ENCODE measurements at places on chromosomes 16 and 17. TPM values are rescaled to one million over a fixed set of nuclear protein-coding genes. Genes with fewer than 3 reads are reported as not detected.

DNA sequence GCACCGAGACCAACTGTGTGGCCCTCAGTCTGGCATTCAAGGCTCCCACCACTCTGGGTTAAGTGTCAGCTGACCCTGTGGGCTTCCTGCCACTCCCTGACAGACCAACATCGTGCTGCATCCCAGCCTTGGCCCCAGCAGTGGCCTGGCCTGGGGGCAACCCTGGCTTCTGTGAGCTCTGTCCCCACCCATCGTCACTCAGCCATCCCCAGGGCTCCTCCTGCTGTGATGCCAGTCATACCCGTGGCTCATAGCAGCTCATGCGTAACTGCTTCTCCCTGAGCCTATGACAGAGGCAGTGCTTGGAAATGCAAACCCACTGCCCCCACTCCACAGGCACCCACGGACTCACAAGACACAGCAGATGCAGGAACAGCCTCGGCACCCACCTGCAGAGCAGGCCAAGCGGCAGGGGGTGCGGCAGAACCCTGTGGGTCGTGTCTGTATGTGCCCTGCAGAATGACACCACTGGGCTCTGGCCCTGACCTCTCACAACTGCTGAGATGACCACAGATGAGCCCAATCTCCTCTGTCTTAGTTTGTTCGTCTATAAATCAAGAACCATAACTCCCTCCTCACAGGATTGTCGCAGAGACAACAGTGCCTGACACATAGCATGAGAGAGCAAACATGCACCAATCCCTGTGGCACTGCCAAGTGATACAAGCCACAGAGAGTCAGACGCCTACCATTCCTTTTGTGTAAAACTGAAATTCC is 26.6 kb downstream of the PIEZO1 start:
- no peak overlapping the region for H3K4me3 ChIP-seq
- DNase-seq: no peak
- peaks cover 5% of the 10 kb centered on the region for H3K36me3 ChIP-seq
- no peaks in the 10 kb centered on the region for H3K27me3 ChIP-seq
- peaks cover 24% of the 10 kb centered on the region for H3K4me1 ChIP-seq

GRCh38 chr16:11303405-11304138 is 22.4 kb upstream of the PRM1 start:
- no peak for DNase-seq
- no peaks in the 10 kb centered on the region for H3K36me3 ChIP-seq
- H3K27me3 ChIP-seq: no peaks in the 10 kb centered on the region
- H3K4me3 ChIP-seq: no peak overlapping the region

DNA sequence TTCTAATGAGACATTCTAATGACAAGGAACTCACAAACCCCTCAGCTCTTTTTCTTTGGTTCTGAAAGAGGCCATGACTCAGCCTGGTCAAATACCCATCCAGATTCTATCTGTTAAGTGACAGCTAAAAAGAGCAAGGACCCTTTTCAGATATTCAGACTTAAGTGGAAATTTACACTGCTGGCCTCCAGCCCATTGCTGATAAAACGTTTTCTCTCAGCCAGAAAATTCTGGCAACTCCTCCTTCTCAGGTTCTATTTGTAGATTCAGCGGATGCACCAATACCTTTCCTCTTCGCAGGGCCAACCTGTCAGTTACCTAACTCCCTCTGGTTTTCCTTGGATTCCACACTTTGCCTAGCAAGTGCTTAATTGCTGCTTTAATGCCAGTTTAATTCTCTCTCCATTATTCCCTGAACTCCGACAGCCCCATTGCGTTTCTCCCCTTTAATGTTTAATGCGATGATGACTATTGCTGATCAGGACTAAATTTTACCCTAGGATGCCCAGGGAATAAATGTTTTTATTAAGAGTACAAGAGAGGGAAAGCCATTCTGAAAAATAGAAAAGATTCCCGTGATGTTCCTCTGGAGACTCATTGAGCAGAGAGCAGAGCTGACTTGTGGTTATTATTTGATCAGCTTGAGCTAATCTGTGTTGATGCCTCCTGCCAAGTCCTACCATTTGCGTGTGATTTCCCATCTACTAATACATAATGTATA is 35.9 kb upstream of the TOM1L1 start:
- no peak for DNase-seq
- no peak overlapping the region for H3K27ac ChIP-seq
- H3K4me1 ChIP-seq: no peaks in the 10 kb centered on the region
- H3K4me3 ChIP-seq: no peak overlapping the region
- no peaks in the 10 kb centered on the region for H3K27me3 ChIP-seq

DNA sequence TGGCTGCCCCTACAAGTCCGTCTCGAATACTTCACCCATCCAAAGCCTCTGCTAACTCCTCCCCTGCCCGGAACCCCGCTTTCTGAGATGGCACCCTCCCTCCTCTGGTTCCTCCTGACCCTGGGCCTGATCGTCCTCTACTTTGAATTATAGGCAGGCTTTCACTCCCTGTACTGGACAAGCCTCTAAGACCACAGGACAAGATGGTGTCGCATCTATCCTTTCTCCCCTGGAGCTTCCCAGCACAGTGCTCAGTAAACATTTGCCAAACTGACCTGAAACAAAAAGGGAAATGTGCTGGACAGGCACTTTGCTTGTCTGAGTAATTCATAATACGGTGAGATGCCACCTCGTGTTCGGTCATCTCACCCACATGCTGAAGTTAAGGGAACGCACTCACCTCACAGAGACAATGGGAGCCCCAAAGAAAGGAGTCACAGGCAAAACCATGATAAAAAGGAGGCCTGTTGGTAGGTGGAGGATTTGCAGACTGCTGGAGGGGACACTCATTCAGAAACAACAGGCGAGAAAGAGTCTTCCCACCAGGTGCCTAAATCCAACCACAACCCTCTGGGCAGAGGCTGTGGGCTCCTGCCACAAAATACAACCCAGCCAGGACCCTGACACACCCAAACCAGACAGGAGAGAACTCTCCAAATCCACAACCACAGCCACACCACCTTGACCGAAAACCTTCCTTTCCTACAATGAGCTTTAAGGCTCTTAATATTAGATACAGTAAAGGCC is 28.2 kb downstream of the SNN start:
- no peak overlapping the region for H3K4me3 ChIP-seq
- peaks cover 21% of the 10 kb centered on the region for H3K36me3 ChIP-seq
- H3K4me1 ChIP-seq: peaks cover 36% of the 10 kb centered on the region
- DNase-seq: no peak
- no peaks in the 10 kb centered on the region for H3K27me3 ChIP-seq
- H3K27ac ChIP-seq: no peak overlapping the region

DNA sequence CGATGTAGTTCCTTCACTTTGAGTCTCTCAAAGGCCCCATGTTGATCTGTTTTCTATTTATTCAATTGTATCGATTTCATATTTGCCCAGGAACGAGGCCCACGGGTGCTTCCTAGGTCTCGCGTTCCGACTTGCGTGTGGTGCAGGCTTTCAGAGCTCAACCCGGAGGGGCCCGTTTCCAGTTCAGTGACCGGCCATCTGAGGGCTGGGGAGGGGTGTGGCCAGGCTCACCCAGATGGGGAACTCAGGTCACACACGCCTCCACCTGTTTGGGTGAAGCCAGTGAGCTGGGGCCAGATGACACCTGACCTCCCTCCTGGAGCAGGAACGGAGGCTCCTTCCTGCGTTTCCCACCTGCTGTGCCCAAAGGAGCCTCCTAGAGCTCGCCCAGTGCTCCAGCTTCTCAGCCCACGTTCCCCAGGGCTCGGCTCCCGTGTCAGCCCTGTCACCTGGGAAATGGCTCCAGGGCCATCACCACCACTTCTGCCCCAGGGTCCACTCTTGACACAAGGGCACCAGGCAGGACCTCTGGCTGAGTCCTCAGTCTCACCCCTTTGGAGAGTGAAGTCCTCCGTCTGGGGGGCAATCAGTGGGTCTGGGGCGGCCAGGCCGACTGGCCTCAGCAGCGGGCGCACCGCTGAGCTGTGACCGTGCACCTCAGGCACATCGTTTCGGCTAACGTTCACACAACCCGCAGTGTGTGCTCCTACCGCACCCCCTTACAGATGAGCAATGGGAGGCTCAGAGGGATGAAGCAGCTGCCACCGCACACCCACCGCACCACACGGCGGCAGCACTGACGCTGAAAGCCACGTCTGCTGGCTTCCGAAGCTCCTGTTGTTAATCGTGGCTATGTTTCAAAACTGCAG is 18.0 kb downstream of the FOXF1 start:
- no peak overlapping the region for H3K27ac ChIP-seq
- peaks cover 13% of the 10 kb centered on the region for H3K36me3 ChIP-seq
- no peaks in the 10 kb centered on the region for H3K27me3 ChIP-seq
- H3K4me3 ChIP-seq: no peak overlapping the region

- peak overlapping the region; percentile 66 for H3K4me3 ChIP-seq
- H3K27ac ChIP-seq: no peak overlapping the region
- DNase-seq: peak; percentile 52
- H3K27me3 ChIP-seq: peaks cover 88% of the 10 kb centered on the region
Measured at GRCh38 chr17:49996495-49997300, 1.7 kb upstream of the DLX3 start.

- DNase-seq: no peak
- H3K27me3 ChIP-seq: no peaks in the 10 kb centered on the region
- H3K36me3 ChIP-seq: peaks cover 4% of the 10 kb centered on the region
- H3K27ac ChIP-seq: no peak overlapping the region
Measured at GRCh38 chr17:45155029-45155428, 6.6 kb upstream of the HEXIM2 start.

GRCh38 chr17:50908860-50909764 is 43.0 kb upstream of the TOB1 start:
- DNase-seq: no peak
- no peak overlapping the region for H3K4me3 ChIP-seq
- no peaks in the 10 kb centered on the region for H3K36me3 ChIP-seq
- no peak overlapping the region for H3K27ac ChIP-seq
- H3K27me3 ChIP-seq: no peaks in the 10 kb centered on the region

- peaks cover 18% of the 10 kb centered on the region for H3K4me1 ChIP-seq
- H3K4me3 ChIP-seq: no peak overlapping the region
Measured at GRCh38 chr17:8081876-8082275, 5.6 kb downstream of the ALOX12B start.

DNA sequence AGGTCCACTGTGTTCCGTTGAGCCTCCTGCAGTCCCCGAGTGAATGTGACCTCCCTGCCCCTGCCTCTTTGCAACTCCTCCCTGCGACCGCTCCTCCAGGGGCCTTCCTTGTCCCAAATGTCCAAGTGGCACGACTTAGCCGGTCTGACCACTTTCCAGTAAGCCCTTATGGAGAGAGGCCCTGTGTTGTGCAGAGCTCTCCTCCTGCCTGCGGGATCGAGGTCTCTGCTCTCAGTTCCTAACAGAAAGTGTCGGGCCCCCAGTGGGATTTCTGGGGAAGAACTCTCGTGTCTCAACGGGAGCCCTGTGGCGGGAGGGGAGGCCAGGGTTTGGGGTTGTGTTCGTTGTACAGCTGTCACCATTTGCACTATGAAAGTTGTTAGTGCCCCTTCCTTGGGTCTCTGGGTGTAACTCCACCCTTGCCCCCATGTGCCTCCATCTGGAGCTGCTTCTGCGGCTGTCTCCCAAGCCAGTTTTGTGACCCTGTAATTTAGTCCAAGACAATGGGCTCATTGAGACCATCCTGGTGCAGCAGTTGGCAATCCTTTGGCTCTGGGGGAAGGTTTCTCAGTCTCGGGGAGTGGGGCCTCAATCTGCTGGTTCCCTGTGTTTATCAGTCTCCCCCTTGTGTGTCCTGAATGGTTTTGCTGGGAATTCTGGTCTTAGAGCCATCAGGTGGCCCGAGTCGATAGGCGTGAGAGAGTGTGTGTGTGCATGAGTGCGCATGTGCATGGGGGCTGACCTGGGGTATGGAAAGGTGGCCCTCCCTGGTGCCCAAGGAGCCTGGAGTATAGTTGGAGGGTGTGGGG is 234.5 kb downstream of the SEC14L1 start:
- peak overlapping the region; percentile 92 for H3K4me3 ChIP-seq
- H3K4me1 ChIP-seq: peaks cover 43% of the 10 kb centered on the region
- H3K27ac ChIP-seq: peak overlapping the region; percentile 96
- no peaks in the 10 kb centered on the region for H3K36me3 ChIP-seq

- H3K4me1 ChIP-seq: peaks cover 9% of the 10 kb centered on the region
- H3K27me3 ChIP-seq: peaks cover 5% of the 10 kb centered on the region
- no peak for DNase-seq
- H3K27ac ChIP-seq: peak overlapping the region; percentile 2
Measured at GRCh38 chr16:50395763-50396710, 27.2 kb upstream of the BRD7 start.

- H3K27ac ChIP-seq: no peak overlapping the region
- no peak overlapping the region for H3K4me3 ChIP-seq
- peaks cover 8% of the 10 kb centered on the region for H3K36me3 ChIP-seq
- peaks cover 26% of the 10 kb centered on the region for H3K4me1 ChIP-seq
Measured at GRCh38 chr17:77489239-77489892, 348.6 kb downstream of the SEC14L1 start.

DNA sequence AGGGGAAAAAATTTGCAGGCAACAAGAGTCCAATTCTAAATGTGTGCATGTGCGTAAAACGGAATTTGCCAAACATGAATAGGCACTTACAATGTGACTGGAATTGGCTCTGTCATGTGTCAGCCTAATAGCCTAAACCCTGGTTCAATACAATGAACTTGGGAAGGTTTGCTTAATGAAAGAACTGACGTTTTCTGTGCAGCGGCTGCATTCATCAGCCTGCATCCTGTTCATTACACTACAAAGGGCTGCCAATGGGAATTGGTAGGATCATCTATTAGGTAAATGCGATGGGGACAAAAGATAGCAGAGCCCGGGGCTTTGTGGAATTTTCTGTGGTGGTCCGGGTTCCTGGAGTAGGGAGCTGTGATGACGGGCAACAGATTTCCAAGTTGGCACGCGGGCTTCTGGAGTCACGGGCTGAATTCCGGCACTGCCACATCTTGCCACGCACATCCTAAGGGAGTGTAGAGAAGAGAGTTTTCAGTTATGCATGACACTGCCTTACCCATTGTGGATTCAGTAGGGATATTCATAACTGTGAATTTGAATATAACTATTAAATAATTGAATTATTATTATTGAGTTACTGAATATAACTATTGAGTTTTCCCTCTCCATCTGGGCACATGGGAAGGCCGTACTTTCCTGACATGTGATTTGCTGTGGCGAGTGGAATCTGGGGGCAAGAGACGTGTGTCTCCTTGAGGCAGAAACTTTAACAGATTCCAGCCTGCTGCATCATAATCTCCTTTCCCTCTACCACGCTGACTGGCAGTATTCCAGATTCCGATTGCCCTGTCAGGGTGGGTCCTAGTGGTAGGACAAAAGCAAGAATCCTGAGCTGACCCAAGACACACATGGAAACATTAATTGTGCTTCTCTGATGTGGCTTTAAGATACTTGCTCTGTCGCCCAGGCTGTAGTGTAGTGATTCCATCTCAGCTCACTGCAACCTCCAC is 565.6 kb downstream of the WWOX start:
- H3K27ac ChIP-seq: no peak overlapping the region
- peaks cover under 1% of the 10 kb centered on the region for H3K4me1 ChIP-seq
- no peak for DNase-seq
- H3K27me3 ChIP-seq: no peaks in the 10 kb centered on the region
- H3K4me3 ChIP-seq: no peak overlapping the region
- H3K36me3 ChIP-seq: no peaks in the 10 kb centered on the region

- DNase-seq: no peak
- H3K36me3 ChIP-seq: no peaks in the 10 kb centered on the region
- H3K27me3 ChIP-seq: peaks cover 3% of the 10 kb centered on the region
Measured at GRCh38 chr17:73309727-73310596, 1.8 kb downstream of the CDC42EP4 start.

GRCh38 chr16:3541527-3542155 is 35.6 kb downstream of the NLRC3 start:
- H3K27me3 ChIP-seq: no peaks in the 10 kb centered on the region
- peak overlapping the region; percentile 79 for H3K27ac ChIP-seq
- peaks cover 12% of the 10 kb centered on the region for H3K4me1 ChIP-seq
- DNase-seq: no peak
- peaks cover 6% of the 10 kb centered on the region for H3K36me3 ChIP-seq
- H3K4me3 ChIP-seq: no peak overlapping the region

Gene BTBD17
- not detected for polyA plus RNA-seq

Gene TCAP
- not detected for polyA plus RNA-seq

Gene OTOP2
- polyA plus RNA-seq: not detected

Gene MYO1C
- 12.0 TPM for polyA plus RNA-seq

Gene TNFRSF17
- 24.0 TPM for polyA plus RNA-seq

Gene TANGO6
- polyA plus RNA-seq: 8.5 TPM

Gene FOXN1
- not detected for polyA plus RNA-seq

Measured in naive B cell (primary cell).